ENCODE measurements at places on chromosomes 16 and 17.
A peak's percentile ranks its signal among the peaks of the same experiment; 100 is the strongest.

GRCh38 chr16:73149334-73149733 is 101.4 kb upstream of the ZFHX3 start:
- no peak for DNase-seq

DNA sequence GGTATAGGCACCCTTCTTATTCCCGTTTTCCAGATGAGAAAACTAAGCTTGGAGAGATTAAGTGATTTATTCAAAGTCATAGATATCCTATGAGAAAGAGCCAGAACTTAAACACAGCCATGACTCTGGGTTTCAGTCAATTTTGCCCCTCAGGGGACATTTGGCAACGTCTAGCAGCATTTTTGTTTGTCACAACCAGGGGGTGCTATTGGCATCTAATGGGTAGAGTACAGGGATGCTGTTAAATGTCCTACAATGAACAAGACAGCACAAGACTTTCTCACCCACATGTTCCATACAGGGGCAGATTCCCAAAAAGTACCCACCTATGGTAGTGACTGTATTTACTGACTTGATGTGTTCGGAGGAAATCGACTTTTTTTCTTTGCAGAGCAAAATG is 4.8 kb upstream of the SHISA9 start:
- no peak for DNase-seq

DNA sequence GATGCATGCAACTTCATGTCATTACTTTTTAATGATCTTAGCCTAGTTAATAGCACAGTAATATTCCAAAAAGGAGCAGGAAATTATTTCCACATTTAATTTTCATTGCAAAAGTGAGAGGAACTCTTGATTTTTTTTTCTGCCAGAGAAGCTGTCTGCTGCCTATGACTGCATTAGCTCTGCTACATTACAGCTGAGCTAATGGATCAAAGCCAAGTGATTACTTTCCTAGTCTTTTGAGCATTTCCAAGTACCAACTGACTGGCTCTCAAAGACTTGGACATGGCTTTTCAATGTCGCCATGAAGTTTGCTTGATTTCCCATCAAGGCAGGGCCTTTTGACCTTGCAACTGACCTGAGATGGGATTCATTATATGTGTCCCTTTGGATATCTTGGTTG is 356.6 kb upstream of the XYLT1 start:
- no peak for DNase-seq

DNA sequence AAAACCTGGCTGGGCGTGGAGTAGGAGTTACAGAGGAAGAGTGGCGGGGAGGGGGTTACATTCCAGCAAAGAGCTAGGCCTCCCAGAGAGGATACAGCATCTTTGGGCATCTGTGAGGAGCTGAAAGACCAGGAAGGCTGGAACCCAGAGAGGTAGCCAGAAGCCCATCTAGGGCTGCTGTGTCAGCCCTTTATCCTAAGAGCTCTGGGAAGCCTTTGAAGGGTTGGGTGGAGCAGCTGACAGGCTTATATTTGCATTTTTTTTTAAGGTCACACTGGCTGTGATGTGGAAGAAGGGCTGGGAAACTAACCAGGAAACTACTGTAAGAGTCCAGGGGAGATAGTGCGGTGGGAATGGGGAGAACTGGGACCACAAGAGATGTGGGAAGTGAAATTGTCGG is 6.8 kb upstream of the CNOT1 start:
- no peak for DNase-seq

DNA sequence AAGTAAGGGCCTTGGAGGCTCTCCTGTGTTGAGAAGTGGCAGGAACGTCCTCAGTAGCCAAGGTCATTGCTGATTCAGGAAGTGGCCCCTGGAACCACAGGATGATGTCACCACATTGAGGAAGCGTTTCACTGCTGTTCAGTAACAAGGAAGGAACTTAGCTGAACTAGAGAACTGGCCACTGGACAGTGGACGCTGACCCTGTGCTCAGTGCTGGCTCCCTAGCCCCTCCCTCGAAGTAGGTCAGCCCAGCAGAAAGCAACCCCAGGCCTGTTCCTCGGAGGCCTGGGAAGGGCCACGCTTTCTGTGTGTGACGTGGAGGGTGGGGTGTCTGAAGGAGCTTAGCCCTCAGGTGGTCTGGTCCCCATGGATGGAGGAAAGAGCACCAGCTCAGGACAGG is 58.3 kb downstream of the B9D1 start:
- DNase-seq, result no peak

GRCh38 chr16:14132696-14133048 is 61.6 kb downstream of the MRTFB start:
- no peak for DNase-seq

GRCh38 chr16:1033128-1033679 is 39.3 kb upstream of the SSTR5 start:
- DNase-seq, result no peak

GRCh38 chr16:24929409-24929808 is 83.6 kb downstream of the SLC5A11 start:
- no peak for DNase-seq

DNA sequence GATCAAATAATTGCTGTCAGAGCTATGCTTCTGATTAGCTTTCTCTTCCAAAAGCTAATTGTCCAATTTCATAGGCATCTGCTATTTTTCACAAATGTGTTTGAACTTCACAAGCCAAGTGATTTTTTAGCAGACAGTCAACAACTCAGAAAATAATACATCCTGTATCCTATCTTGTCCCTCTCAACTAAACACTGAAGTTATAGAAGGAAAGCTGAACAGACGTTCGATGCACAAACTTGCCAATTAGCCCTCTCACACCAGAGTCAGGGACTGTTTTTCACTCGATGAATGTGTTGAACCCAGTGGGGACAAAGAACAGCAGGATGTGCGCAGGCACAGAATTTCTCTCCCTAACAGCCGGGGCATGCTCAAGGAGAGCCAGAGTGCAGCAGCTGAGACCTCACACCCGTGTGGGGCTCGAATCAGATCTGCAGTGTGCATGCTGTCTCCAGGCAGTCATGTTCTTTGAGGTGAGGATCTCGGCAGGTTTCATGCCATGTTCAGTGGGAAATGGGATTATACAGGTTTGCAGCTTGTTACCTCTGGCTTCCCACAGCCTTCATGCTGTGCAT is 246.7 kb upstream of the SDK2 start:
- no peak for DNase-seq

DNA sequence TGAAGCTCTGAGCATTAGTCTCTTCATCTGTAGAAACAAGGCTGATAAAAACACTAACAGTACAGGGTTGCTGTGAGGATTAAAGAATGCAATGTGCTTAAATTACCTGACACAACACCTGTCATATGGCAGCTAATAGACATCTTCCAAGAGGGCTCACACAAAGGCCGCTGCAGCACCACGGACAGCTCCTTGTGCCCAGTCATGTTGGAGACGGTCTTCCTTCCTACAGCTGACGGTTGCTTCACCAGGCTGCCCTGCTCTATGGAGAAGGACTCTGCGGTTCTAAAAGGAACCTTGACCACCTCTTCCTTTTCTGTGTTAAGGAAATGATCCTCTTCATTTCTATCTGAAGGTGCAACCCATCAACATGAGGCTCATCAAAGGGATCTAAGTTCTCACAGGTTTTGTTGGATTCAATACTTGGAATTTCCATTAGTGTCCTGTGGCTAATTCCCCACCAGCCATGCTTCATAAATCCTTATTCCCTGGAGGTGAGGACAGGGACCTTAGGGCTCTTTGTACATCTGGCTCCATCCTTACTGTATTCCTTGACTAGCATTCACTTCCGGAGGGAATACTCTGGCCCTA is 138.9 kb upstream of the CES5A start:
- peak; percentile 46 for DNase-seq

DNA sequence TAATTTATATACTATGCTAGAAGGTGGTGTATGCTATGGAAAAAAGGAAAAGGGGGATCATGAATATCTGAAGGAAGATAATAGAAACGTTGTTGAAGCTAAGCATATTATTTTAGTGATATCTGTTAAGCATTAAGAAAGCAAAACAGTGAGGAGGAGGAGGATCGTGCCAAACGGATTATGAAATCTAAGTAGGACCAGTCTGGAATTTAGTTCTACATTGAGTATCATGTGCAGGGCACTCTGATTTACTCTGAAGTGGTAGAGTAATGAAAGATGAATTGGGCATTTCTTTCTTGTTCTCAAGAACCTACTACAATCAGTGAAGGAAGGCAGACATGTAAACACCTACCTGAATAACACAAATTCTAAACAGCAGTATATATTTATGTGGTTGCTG is 195.3 kb downstream of the CYB561 start:
- no peak for DNase-seq

GRCh38 chr16:67394155-67395104 is 1.1 kb upstream of the TPPP3 start:
- no peak for DNase-seq

DNA sequence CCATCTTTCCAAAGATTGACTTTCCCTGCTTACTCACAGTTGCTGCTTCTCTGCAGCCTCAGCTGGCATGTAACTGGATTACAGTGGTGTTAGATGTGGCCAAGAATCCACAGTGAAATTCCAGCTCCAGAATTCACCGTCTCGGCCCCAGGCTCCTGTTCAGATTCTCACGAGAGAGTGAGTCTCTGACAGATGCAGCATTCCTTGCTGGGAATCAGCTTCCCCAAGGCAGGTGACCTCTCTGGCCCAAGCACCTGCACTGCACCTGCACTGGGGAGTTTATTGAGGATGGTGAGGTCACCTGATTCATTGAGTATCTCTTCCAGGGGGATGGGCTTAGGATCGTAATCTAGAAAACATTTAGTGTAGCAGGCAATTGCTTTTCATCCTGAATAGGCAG is 600.5 kb upstream of the RBFOX1 start:
- no peak for DNase-seq

DNA sequence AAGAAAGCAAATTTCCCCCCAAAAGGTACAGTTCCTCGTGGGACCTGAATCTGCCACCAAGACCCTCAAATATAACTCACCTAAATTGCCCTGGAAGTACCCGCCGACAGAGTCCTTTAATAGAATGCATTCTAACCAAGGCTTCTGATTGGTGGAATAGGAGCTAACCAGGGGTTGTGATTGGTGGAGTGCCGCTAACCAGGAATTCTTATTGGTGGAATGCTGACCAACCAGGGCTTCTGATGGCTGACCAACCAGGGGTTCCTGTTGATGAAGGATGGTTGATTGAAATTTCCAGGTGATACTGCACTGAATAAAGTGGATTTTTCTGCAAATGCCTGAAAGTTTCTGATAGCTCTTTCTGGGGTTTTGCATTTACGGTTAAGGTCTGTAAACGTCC is 6.5 kb downstream of the TFAP4 start:
- no peak for DNase-seq

All from activated naive CD8-positive, alpha-beta T cell treated with anti-CD3 and anti-CD28 coated beads, Interleukin-2, amount 50 U/mL, for 24 hours (primary cell).